Heart right ventricle (tissue), 16 donors: ENCODE measurements at places on chromosomes 3 and 15. TPM values are rescaled to one million over a fixed set of nuclear protein-coding genes. Genes with fewer than 3 reads are reported as not detected.

DNA sequence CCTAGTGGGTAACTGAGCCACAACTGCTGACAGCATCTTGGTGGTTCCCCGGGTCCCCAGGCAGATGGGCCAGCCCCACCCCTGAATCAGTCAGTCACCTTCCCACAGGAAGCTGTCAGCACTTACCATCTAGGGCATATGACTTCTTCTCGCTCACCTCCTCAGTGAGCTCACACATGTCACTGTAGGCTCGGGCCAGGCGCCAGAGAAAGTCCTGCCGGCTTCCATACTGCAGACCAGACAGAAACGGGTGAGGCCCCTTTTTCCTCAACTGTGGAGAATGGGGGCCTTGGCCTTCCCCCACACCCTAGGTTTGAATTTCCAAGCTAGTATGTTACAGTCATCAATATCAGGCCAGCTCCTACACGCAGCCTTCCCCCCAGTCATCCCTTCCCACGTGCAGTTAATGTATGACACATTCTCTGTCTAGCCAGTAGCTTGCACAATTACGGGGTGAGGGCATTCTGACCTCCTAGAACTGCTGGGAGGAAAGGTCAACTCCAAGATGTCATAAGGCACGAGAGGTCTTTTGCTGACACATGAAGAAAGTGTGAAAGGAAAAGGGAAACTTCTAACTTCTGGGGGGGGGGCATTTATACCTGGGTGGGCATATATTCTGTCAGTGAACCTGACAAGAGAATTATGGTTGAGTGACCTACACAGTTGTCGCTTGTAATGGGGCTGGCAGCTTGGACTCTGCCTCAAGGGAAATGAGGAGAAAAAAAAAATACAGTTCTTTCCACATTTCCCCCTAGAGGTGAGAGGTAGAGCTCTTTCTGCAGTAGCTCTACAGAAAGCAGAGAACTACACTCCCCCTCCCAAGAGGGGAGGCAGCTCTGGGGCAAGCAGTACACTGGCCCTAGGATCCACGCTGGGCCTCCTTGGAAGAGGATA is 10.9 kb downstream of the RMDN3 start:
- DNase-seq, result no peak

GRCh38 chr3:122063908-122064307 is 8.7 kb downstream of the CD86 start:
- no peak for DNase-seq

CEMIP gene
- 0.04 TPM for total RNA-seq

- no peak for DNase-seq
Observed at GRCh38 chr3:172465281-172465680, 17.0 kb upstream of the GHSR start.

TRPC1 gene
- total RNA-seq, result 10.2 TPM

- DNase-seq, result no peak
Observed at GRCh38 chr3:185930393-185931107, 7.3 kb downstream of the TRA2B start.

CCDC174 gene
- total RNA-seq, result 11.4 TPM
